ENCODE measurements at places on chromosomes 7 and 10.
A peak's percentile ranks its signal among the peaks of the same experiment; 100 is the strongest.

DNA sequence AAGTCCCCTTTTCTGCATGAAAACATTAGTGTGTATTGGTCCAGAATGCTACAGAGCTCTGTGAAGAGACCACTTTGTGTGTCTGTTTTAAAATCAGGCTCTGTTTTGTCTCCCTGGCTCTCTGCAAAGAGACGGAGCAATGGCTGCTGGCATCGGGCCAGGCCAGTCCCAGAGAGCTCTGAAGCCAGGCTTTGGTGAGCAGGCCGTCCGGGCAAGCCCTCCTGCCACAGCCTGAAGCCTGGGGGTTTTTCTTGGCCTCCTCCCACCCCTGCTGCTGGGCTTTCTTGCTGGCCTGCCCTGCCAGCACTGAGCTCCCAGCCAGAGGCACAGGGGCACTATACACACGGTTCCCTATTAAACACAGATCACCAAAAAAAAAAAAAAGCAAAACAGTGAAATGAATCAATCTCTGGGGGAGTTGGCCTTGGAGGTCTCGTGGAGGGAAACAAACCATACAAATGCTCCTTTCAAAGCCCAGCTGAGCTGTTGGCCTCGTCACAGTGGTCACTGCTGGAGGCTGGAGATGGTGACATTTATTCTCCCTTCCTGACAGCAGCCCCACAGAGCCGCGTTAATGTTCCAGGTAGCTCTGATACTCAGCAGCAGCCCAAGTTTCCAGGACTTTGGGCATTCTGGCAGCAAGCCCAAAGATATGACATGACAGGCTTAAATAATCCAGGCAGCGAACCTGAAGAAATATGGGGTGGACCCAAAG lies 237.2 kb downstream of the TCF7L2 start:
- no peak for DNase-seq

DNA sequence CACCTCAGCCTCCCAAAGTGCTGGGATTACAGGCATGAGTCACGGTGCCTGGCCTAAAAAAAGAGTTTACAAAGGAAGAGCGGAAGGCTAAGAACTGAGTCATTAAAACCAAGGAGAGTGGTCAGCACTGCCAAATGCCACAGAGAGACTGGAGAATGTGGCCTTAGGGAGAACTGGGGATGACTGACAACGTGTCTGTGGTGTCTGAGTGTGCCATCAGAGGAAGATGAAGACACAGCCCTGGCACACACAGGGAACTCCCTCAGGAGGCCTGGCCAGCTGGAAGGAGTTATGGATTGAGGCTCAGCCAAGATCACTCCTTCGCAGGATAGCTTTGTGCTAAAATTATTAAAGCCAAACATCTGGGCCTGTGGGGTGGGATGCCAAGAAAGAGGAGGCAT lies 3.9 kb upstream of the INA start:
- DNase-seq, result no peak

GRCh38 chr10:125171402-125172306 lies 11.3 kb upstream of the CTBP2 start:
- DNase-seq, result no peak

- peak; percentile 21 for DNase-seq
Observed at GRCh38 chr10:44857363-44858016, 53.6 kb upstream of the TMEM72 start.

DNA sequence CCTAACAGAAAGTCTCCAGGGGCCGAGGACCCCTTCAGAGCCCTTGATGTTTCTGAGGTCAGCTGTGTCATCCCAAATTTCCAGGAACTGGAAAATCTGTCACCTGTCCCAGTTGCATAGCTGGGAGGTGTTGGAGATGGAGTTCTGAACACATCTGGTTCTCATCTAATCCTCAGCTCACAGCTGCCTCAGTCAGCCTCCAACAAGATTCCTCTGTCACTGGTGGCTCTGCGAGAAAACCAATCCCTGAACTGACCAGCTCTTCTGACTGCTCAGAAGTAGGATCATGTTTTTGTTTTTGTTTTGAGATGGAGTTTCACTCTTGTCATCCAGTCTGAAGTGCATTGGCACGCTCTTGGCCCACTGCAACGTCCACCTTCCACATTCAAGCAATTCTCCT lies 37.6 kb upstream of the MYL10 start:
- DNase-seq, result no peak

DNA sequence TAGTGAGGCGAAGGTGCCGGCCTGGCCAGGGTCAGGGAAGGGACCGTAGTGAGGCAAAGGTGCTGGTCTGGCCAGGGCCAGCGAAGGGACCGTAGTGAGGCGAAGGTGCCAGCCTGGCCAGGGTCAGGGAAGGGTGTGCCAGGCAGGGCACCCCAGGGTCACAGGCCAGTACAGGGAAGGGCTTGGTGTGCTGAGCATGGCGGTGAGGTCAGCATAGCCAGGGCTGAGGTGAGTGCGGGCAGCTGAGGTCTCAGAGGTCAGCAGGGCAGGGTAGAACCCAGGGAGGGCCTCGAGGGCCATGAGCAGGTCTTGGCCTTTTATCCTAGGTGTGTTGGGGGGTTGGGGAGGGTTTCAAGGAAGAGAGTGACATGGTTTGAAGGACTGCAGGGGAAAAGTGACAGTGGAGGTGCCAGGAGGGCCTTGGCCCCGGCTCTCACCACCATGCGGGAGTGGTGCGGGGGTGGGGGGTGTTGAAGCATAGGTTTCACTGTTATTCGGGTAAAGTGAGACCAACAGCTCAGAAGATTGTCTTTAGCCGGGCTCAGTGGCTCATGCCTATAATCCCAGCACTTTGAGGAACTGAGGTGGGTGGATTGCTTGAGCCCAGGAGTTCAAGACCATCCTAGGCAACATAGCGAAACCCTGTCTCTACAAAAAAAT lies 93.3 kb downstream of the CHST15 start:
- no peak for DNase-seq

- no peak for DNase-seq
Observed at GRCh38 chr7:20412032-20412431, 81.3 kb downstream of the ITGB8 start.

GRCh38 chr10:61313460-61313859 lies 139.7 kb downstream of the TMEM26 start:
- no peak for DNase-seq

DNA sequence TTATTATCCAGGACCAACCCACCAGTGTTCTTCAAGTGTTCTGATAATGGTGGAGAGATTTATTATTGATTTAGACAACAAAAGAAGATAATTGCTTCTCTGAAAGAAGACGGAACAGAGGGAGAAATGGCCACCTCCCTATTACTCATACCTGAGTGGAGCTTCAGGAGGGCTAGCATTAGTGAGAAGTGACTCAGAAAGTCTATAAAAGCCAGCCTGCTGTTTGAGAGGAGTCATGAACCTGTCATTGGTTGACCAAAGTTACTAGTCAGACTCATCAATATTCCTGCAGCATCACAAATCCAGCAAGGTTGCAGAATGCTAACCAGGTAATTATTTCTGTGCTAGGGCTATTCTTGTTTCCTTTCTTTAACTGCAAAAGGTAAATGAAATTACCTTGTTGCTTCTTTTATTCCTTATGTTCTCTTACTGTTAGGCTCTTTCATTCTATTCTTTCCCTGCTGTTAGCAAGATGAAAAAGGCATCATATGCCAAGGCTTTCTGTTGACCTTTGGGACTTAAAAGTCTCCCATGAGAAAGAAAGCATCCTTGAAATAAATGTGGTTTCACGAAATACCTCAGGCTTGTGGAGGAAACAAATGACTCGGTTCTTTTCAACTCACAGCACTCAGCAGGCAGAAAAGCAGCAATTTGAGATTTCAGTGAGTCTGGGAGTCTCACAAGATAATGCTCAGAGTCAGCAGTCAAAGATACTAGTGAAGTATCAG lies 256.4 kb upstream of the PHYHIPL start:
- no peak for DNase-seq

DNA sequence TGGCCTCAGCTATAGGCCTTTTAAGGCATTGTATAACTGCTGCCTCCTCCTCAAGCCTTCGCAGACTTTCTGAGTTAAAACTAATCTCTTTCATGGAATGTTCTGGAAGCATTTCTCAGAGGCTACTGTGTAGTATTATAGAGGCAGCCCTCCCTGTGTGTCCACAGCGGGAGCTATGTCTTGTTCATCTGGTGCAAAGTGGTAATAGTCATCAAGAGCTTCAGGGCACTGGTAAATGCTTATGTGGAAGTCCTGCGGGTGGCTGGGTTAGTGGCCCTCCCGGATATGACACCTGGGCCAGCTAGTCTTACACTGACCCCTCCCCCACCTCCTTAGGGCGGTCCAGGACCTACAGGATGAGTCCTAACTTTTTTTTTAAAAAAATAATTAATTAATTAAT lies 2.2 kb upstream of the ABHD11 start:
- DNase-seq, result no peak

DNA sequence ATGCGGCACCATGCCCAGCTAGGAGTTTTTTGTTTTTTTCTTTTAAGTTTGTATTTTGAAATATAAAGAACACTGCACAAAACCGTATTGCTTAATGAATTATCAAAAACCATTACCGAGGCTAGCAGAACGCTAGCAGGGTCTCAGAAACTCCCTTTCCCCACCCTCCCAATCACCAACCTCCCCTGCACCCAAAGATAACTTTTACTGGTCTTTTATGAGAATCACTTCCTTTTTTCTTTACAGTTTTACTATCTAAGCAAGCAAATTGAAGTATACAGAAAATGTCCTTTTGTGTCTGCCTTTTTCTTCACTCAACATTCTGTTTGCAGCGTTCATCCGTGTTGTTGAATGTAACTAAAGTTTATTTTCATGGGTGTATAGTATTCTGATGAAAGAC lies 13.4 kb downstream of the HIP1 start:
- DNase-seq, result no peak

GRCh38 chr10:3738855-3739350 lies 46.1 kb downstream of the KLF6 start:
- no peak for DNase-seq

DNA sequence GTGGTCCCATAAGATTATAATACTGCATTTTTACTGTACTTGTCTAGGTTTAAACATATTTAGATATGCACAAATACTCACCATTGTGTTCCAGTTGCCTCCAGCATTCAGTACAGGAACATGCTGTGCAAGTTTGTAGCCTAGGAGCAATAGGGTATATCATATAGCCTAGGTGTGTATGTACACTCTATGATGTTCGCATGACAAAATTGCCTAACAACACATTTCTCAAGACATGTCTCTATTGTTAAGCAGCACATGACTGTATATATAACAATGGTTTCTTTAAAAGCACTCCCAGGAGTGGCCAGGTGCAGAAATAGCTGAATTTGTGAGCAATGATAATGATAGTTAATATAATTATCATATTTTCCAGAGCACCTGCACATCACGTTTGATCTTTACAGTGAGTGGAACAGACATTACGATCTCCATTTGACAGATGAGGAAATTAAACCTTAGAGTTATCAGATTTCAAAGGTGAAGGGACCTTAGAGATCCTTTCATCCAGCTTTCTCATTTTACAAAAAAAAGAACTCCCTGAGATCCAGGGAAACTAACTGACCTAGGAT lies 99.2 kb upstream of the PDCD4 start:
- no peak for DNase-seq

- no peak for DNase-seq
Observed at GRCh38 chr10:64855941-64856340, 1334.7 kb downstream of the REEP3 start.

- peak; percentile 79 for DNase-seq
Observed at GRCh38 chr10:33109788-33110469, 151.9 kb upstream of the ITGB1 start.

DNA sequence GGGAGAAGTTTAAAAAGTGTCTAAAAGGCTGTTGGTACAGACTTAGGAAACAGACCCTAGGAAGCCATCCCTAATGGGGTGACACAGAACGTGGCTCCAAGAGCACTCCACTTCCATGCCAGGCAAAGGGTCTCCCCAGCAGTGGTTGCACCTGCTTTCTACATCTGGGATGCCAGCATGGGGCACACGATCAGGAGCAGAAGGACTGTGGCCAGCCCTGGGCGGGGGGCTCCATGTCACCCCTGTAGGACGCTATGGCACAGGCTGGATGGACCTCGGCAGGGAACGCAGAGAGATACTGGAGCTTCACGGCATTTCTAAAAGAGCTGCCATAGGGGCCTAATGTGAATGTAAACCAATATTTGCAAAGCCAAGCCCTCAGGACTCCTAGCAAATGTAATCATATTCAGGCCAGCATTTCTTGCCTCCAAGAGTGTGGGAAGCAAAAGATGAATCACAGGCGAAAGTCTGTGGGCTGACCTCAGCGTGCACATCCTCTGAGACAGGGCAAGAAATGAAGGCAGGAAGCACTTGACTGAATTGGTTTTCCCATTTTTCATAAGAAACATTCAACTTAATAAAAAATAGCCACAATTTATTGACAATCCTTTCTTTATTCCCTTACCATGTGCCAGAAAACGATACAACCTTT lies 93.9 kb downstream of the ATXN7L1 start:
- no peak for DNase-seq

GRCh38 chr7:2166625-2167280 lies 66.0 kb downstream of the MAD1L1 start:
- no peak for DNase-seq

DNA sequence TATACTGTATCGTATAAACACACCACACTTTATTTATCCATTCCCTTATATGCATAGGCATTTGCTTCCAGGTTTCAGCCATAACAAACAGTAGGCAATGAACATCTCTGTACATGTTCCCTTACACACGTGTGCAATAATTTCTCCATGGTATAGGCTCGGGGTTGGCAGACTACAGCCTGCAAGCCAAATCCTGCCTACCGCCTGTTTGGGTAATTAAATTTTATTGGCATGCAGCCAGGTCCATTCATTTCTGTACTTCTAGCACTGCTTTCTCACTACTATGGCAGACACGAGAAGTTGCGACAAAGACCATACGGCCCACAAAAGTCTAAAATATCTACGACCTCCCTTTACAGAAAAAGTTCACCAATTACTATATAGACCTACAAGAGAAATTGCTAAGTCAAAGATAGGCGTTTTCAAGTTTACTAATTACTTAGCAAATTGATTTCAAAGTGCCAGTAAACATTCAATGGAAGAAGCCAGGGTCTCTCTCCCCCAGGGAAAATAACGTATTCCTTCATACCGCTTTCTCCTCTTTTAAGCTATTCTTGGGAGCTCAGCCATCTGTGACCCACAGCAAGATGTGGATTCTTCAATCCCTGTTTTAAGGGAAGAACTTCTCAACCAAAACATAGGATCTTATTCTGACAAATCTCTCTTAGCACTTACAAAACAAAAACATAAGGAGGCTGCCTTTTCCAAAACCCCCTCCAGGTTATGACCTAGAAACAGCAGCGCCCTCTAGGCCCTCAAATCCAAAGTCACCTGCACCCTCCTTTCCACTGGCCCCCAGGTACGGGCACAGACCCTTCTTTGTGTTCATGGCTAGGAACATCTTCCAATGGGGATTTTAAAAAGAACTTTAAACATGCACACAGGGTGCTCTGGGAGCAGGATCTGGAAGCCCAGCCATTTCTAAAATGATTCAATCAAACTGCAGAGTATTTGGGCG lies 100.5 kb downstream of the FGFR2 start:
- DNase-seq, result no peak

GRCh38 chr7:117808910-117809705 lies 64.1 kb downstream of the CTTNBP2 start:
- DNase-seq, result no peak
